ENCODE measurements at places on chromosomes 5 and 9. TPM values are rescaled to one million over a fixed set of nuclear protein-coding genes. Genes with fewer than 3 reads are reported as not detected.

DNA sequence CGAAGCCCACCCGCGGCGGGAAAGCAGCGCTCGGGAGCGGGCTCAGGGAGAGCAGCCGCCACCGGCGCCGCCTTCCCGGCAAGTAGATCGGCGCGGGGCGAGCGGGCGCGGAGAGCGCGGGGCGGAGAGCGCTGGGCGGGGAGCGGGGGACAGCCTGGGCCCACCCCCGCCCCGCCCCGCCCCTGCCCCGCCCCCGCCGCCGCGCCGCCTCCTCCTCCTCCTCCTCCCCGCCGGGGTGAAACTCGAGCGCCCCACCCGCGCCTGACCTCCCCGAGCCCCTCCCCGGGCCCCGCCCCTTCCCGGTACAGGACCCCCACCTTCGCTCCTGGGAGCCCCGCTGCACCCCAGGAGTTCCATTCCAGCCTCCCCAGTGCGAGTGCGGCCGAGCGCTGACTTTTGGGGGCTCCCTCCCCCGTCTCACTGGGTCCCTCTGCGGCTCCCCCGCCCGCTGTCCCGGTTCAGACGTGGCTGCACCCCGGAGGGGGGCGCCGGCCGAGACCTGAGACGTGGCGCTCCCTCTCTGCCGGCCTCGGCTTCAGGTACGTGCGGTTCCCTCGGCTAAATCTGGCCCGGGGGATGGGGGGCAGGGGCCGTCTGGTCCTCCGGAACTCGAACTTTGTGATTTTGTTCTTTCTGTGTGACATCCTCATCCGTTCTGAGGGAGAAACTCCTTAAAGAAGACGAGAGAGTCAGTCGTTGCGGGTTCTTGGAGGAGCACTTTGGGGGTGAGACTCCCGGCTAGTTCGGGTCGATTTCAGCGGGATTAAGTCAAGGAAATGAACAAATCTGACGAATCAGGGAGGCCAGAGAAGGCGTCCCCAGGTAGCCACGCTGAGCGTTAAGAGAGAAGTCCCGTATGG, at the start of gene SEMA5A:
TSS of gene SEMA5A (minus strand) at position 84 of the 860 bp plus-strand sequence. CDS start 166,129 bp downstream, outside the sequence.
- peak within 1 kb of the TSS; percentile 68 for H3K27ac ChIP-seq
- H3K27me3 ChIP-seq, result no peaks in the 10 kb centered on the region
- peak; percentile 70 for DNase-seq
- peaks cover 23% of the 10 kb centered on the region for H3K4me1 ChIP-seq
- H3K4me3 ChIP-seq, result no peak within 1 kb of the TSS

The OMD gene
- polyA plus RNA-seq, result 6.4 TPM

The PELO gene
- 27.9 TPM for polyA plus RNA-seq

The PPP6C gene
- polyA plus RNA-seq, result 51.0 TPM

GRCh38 chr5:178413988-178414387, 176.2 kb downstream of the COL23A1 start:
- no peaks in the 10 kb centered on the region for H3K27me3 ChIP-seq
- no peaks in the 10 kb centered on the region for H3K36me3 ChIP-seq
- no peak overlapping the region for H3K4me3 ChIP-seq
- DNase-seq, result no peak

DNA sequence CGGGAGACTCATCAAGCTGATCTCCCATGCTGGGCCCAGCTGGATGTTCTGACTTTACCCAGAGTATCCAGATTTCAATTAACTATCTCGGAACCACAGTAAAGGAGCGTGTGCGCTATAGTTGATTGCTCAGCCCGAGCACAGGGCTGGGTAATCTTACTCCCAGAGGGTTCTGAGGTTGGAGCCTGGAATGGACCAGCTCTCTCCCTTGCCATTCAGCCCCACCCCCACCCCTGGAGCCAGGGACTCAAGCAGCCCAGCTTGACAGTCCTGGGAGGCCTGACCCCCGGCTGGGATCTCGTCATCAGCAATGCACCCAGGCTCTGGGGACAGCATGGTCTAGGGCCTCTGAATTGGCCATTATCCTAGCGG, 23.7 kb upstream of the PTGES start:
- peaks cover 22% of the 10 kb centered on the region for H3K4me1 ChIP-seq
- H3K36me3 ChIP-seq, result no peaks in the 10 kb centered on the region
- H3K27me3 ChIP-seq, result no peaks in the 10 kb centered on the region
- peak overlapping the region; percentile 76 for H3K27ac ChIP-seq
- no peak for DNase-seq
- no peak overlapping the region for H3K4me3 ChIP-seq

GRCh38 chr5:16033187-16033925, 146.2 kb downstream of the MARCHF11 start:
- no peak overlapping the region for H3K27ac ChIP-seq
- H3K4me1 ChIP-seq, result no peaks in the 10 kb centered on the region
- no peaks in the 10 kb centered on the region for H3K36me3 ChIP-seq
- H3K4me3 ChIP-seq, result no peak overlapping the region

DNA sequence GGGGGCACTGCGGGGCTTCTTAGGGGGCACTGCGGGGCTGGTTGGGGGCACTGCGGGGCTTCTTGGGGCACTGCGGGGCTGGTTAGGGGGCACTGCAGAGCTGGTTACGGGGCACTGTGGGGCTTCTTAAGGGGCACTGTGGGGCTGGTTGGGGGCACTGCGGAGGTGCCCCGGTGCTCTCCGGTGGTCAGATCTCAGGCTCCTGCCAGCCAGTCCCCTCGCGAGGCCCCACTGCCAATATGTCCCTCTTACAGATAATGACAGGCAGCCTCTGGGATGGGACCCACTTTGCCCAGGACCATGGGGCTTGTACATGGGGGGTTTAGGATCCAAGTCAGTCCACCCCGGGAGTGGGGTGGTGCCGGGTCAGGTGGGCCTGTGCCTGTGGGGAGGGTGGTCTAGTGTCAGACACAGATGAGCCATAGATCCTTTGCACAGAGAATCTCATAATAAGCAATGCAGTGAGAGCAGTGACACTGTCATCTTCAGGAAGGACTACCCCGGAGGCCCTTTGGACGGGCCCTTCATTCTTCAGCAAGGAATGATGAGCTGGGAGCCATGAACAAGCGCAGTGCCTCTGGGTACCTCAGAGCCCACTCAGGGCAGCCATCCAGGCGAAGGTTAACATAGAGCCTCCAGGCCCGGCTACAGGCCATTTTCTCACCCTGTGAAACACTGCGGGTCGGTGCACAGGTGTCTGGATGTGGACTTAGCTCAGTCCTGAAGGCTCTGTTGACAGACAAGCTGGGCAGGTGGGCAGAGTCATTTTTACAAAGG, 38.2 kb downstream of the COL5A1 start:
- no peaks in the 10 kb centered on the region for H3K36me3 ChIP-seq
- no peaks in the 10 kb centered on the region for H3K27me3 ChIP-seq
- no peak overlapping the region for H3K27ac ChIP-seq
- no peak overlapping the region for H3K4me3 ChIP-seq

DNA sequence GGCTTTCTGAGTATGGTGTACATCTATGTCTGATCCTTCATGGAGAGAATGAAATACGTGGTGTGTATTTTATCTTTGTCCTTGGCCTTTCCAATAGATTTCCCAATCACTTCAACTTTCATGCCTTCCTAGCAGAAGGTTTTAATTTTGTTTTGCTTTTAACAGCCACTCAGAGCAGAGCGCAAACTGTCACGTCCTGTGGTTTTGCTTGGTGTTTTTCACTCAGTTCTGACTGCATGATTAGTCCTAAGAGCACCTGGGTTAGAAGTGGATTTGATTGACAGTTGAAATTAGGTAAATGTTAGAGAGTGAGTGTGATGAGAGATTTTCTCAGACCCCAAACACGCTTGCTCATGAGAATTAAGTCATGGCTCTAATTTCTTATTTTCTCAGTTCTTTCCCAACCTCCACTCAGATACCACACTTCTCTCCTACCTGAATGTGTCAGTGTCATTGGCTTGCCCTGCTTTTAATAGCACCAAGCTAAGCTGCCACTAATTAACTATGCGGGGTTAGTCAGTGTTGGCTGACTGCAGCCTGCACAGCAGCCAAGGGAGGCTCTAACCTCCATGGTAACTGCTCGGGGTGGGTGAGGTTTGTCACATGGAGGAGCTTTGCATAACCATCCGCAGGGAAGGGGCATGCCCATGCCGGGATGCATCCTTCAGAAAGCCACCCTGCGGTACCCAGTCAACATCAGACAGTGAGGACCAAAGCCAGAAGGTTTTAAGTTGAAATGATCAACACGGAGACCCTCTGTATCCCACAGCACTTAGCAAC, 173.4 kb downstream of the NR3C1 start:
- no peaks in the 10 kb centered on the region for H3K36me3 ChIP-seq
- no peak for DNase-seq
- no peaks in the 10 kb centered on the region for H3K27me3 ChIP-seq
- H3K4me1 ChIP-seq, result peaks cover 6% of the 10 kb centered on the region
- no peak overlapping the region for H3K27ac ChIP-seq
